B cell (primary cell): ENCODE measurements at places on chromosomes 16 and 17.
A peak's percentile ranks its signal among the peaks of the same experiment; 100 is the strongest.

DNA sequence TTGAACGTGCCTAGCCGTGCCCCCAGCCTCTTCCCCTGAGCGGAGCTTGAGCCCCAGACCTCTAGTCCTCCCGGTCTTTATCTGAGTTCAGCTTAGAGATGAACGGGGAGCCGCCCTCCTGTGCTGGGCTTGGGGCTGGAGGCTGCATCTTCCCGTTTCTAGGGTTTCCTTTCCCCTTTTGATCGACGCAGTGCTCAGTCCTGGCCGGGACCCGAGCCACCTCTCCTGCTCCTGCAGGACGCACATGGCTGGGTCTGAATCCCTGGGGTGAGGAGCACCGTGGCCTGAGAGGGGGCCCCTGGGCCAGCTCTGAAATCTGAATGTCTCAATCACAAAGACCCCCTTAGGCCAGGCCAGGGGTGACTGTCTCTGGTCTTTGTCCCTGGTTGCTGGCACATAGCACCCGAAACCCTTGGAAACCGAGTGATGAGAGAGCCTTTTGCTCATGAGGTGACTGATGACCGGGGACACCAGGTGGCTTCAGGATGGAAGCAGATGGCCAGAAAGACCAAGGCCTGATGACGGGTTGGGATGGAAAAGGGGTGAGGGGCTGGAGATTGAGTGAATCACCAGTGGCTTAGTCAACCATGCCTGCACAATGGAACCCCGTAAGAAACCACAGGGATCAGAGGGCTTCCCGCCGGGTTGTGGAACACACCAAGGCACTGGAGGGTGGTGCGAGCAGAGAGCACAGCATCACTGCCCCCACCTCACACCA is 724 bp downstream of the GAA start:
- DNase-seq, result no peak

- DNase-seq, result peak; percentile 40
These were observed 267.1 kb upstream of the TNRC6C start for GRCh38 chr17:77691216-77692085.

- no peak for DNase-seq
These were observed 23.9 kb downstream of the NLRC5 start for GRCh38 chr16:57013229-57013628.

GRCh38 chr17:33560871-33561270 is 267.8 kb upstream of the ASIC2 start:
- DNase-seq, result no peak

- DNase-seq, result no peak
These were observed 17.4 kb downstream of the ITPRIPL2 start for GRCh38 chr16:19130852-19131824.

DNA sequence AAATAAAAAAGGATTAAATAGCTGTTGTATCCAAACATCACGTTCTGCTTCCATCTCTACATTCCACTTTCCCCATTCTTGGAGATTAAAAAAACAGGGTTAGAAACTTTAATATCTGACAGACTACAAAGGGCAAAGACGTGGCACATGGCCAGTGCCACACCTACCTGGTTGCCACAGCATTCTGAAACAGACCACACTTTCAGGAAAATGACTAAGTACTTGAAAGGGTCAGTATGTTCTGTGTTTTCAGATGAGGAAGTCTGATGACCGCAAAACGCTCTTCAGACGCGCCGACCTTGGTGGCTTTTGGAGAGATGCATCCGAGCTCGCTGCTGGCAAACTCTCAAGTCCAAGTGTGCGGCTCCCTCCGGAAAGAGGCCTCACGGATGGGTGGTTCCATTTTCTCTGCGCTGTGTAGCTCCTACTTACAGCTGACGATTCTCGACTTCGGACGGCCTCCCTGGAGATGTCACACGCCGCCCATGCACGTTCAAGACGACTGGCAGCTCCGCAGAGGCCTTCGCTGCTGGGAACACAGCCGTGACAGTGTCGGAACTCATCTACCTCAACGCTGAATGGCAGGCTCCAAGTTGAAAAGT is 15.5 kb downstream of the MAP1LC3B start:
- DNase-seq, result peak; percentile 34

GRCh38 chr17:55895112-55895759 is 144.4 kb downstream of the PCTP start:
- DNase-seq, result no peak

GRCh38 chr17:9905902-9906301 is 831 bp upstream of the RCVRN start:
- DNase-seq, result peak; percentile 13

DNA sequence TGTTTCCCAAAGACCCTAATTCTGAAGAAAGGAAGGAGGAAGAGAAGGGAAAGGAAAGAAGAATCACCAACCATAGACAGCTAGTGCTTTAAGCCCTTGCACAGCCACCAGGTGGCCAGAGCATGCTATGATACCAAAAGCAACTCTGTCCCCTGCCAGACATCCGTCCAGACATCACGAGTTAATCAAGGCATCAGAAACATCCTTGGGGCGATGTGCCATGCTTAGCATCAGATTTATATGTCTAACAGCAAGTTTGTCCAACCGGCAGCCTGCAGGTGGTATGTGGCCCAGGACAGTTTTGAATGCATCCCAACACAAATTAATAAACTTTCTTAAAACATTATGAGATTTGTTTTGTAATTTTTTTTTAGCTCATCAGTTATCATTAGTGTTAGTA is 2.9 kb upstream of the CRYBA1 start:
- DNase-seq, result no peak

GRCh38 chr17:10052106-10052813 is 146.1 kb downstream of the GAS7 start:
- DNase-seq, result peak; percentile 77

GRCh38 chr17:43753493-43754129 is 5.0 kb downstream of the SOST start:
- DNase-seq, result no peak

DNA sequence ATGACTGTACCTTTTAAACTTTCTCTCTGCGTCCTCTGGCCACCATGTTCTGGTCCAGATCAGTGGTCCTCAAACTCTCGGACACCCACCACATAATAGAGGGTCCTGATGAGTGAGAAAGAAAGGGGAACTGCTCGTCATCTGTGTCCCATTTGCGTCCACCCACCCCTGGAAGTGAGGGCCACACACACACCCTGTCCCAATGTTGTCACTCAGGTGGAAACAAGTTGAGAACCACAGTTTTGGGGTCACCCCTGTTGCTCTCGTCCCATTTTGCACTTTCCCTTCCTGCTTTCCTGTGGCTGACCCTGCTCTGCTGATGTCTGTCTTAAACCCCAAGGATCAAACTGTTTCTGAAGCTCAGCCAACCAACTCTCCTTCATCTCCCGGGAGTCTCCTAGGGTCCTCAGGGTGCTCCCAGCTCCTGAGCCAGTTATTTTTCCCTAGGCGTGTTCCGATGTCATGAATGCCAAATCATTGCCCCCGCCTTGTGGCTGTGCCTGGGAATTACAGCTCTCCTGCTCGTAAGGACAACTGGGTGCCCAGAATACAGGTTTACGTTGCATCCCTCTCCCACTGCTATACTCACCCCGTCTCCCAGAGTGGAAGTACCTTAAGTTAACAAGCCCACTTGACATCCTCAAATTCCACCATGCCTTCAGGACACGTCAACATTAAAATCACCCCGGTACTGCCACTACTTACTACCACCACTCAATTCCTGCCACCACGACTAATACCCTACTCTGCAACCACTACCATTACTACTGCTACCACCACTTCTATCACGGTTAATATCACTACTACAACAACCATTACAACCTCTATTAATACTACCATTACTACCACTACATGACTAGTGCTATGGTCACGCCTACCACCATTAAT is 26.0 kb upstream of the HNF1B start:
- DNase-seq, result peak; percentile 23

DNA sequence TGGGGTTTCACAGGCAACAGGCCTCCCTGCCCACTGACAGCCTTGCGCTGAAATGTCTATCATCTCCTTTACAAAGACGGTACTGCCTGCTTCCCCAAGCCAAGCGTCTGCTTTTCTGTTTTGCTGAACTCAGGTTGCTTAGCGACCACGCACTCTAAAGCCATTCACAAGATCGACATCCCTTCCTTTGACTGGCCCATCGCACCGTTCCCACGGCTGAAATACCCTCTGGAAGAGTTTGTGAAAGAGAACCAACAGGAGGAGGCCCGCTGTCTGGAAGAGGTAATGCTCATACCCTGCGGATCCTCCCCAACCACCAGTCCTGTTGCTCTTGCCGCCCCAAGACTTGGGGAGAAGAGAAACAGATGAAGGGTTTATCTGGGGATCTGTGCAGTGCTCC is 28.7 kb downstream of the TMEM186 start:
- DNase-seq, result no peak

DNA sequence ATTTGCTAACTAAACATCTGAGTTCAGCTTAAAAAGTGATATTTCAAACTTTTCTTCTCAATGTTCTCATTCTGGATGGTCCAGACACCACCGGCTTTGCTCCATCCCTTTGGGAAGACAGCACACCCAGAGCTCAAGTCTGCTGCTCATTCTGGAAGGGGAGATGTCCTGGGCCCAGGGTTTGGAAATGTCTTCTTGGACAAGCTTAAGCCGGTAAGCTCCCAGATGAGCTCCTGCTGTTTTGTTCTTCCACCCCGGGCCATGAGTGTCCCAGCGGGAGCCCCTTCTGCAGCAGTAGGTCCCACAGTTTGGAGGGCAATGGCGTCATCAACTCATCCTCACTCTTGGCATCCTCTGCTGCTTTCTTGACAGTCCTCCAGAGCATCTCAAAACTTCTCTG is 105.2 kb downstream of the TMEM100 start:
- no peak for DNase-seq

DNA sequence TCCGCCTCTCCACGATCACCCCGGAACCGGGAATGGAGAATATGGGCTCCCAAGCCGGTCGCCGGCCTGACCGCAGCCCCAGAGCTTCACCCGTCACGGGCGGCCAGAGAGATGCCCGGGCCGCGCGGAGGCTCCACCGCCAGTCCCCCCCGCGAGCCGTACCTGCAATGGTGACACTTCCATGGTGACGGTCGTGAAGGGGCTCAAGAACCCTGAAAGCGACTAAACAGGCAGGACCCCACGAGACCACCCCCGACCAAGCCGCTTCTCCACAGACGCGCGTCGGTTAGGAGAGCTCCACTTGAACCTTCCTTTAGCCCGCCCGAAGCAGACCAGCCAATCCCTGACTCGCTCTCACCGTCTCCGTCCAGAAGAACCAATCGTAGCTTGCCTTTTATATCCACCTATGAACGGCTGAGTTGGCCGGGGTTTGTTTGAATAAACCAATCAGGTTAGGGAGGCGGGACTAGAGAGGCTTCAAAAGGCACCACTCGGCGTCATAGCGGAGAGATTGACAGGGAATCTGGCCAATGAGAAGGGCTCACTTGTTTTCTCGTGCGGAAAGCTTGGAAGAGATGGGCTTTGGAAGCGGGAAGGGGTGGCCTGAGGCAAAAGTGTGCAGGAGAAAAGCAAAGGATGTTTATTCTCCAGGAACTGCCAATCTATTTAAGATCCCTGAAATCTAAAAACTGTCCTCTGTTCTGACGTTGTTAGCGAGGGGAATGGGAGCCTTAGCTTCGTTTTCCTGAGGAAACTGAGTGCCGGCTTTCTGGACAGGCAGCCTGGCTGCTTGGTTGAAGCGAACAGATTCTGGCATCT is at the start of gene TOP2A:
TOP2A (minus strand) TSS at position 288 of the 819 bp plus-strand sequence; CDS start at position 183, 105 bp downstream.
- DNase-seq, result peak; percentile 99

GRCh38 chr17:65173284-65173793 is 36.2 kb downstream of the RGS9 start:
- no peak for DNase-seq

GRCh38 chr17:38605841-38606645 is at the start of gene SRCIN1:
TSS of gene SRCIN1 (minus strand) at chr17:38605952. CDS start at chr17:38605705, 247 bp downstream.
- DNase-seq, result peak; percentile 66

DNA sequence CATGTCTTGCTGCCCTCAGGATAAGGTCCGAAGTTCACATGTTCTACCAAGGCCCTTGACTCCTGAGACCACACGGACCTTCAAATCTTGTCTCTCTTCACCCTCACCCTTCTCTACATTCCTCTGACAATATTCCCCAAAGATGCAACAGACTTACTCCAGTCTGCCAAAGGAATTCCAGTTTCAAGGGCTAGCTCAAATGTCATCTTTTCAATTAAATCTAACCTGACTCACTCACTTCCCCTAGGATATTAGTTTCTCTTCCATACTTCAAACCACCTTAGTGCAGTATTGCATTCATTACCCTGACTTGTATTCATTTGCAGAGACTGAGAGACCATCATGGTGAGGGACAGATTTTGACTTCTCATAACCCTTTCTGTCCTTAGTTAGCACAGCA is 59.6 kb upstream of the ADCY9 start:
- no peak for DNase-seq
